ENCODE measurements at places on chromosomes 2 and 18. TPM values are rescaled to one million over a fixed set of nuclear protein-coding genes. Genes with fewer than 3 reads are reported as not detected.

The FOSL2 gene
- total RNA-seq, result 120 TPM

The ARHGAP15 gene
- 7.1 TPM for total RNA-seq

The E2F6 gene
- total RNA-seq, result 18.0 TPM

The PRPF40A gene
- total RNA-seq, result 55.4 TPM

The GLI2 gene
- total RNA-seq, result 7.1 TPM

The COL6A3 gene
- 205 TPM for total RNA-seq

DNA sequence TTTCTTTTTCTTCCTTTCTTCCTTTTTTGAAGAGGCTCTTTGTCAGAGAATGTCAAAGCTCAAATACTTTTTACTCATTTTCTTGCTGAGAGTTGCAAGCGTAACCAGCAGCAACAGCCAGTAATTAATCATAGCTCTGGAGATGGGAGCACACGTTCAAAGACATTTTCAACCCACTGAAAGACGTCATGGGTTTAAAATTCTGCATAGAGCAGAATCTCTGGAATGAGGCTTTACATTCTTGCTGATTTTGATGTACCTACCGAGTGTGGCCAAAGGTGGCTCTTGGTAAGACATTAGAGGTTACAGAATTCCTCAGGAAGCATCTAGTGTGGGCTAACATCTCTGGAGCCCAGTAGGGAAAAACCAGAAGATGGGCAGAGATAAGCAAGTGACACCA, 292.5 kb downstream of the MTX2 start:
- no peak overlapping the region for H3K4me3 ChIP-seq
- DNase-seq, result no peak
- H3K27ac ChIP-seq, result no peak overlapping the region
- H3K36me3 ChIP-seq, result no peaks in the 10 kb centered on the region
- no peaks in the 10 kb centered on the region for H3K4me1 ChIP-seq
- no peaks in the 10 kb centered on the region for H3K27me3 ChIP-seq

DNA sequence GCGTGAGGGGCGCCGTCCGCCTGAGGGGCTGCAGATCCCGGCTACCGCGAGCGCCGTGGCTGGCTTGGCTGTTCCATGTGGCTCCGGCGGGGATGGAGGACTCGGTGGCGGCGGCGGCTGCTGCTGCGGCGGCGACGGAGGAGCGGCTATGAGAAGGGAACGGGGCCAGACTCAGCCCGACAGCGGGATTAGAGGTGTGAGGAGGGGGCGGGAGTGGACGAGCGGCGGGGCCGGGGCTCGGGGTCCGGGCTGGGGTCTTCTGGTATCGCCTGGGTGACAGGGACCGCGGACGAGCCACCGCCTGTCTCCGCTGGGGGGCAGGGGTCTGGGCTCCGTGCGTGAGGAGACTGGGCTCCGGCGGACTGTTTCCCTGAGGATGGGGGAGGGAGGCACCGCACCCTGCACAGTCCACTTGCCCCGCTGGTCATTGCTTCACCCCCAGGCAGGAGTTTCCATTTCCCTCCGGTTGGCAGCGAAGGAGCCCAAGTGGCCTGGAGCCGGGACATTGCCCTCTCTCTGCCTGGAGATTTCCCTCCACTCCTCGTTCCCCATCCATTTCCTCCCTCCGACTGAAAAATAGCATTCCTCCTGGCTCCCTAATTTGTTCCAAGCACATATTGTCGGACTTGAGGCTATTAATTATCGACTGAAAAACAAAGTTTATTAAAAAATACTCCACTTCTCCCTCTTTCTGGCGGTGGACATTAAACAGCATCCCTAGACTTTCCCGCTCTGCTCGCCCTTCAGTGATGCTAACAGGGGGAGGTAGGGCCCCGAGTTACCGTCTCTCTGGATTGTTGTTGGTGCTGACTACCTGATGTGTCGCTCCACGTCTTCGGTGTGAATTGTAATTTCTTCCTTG, 577 bp downstream of the EHBP1 start:
- no peak for DNase-seq
- no peaks in the 10 kb centered on the region for H3K27me3 ChIP-seq
- no peaks in the 10 kb centered on the region for H3K36me3 ChIP-seq
- peak overlapping the region; percentile 91 for H3K4me3 ChIP-seq
- H3K27ac ChIP-seq, result peak overlapping the region; percentile 98

DNA sequence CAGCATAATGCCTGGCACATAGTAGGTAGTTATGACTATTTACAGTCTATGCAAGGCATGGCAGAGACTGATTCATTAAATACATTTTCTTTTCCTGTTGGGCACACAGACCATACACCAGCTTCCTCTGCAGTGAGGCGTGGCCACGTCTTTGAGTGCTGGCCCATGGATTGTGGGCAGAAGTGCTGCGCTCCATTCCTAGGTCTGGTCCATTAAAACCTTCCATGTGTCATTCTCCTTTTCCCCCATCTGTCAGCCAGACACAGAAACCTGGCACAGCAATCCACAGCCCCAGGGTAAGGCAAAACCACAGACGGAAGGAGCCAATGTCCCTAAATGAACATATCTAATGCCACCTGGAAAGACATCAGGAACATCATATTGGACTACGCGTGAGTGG, 141.9 kb downstream of the TTC32 start:
- peaks cover 53% of the 10 kb centered on the region for H3K4me1 ChIP-seq
- no peaks in the 10 kb centered on the region for H3K36me3 ChIP-seq
- H3K27me3 ChIP-seq, result no peaks in the 10 kb centered on the region

GRCh38 chr2:237209885-237210284, 124.2 kb downstream of the COPS8 start:
- no peak for DNase-seq
- no peaks in the 10 kb centered on the region for H3K36me3 ChIP-seq
- H3K4me1 ChIP-seq, result peaks cover 41% of the 10 kb centered on the region

DNA sequence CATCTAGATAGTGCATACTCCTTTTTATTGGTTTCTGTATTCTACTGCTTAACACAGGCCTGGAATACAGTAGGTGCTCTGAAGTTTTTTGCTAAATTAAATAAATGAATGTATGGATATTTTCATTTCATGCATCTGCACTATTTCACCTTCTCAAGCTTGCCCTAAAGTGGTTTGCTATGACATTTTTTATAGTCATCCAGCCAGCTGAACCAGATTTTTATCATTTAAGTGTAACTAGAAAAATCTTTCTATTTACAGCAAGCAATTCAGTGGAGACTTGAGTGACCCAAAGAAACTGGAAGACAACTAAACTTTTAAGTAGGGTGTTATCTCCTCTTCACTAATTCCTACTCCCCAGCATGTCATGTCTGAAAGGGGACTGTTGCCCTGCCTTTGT, 354.9 kb downstream of the OSR1 start:
- no peaks in the 10 kb centered on the region for H3K4me1 ChIP-seq
- DNase-seq, result no peak
- H3K27me3 ChIP-seq, result no peaks in the 10 kb centered on the region
- H3K27ac ChIP-seq, result no peak overlapping the region

GRCh38 chr2:172172513-172173173, 69.9 kb upstream of the DLX2 start:
- H3K4me3 ChIP-seq, result peak overlapping the region; percentile 56
- DNase-seq, result no peak
- H3K27ac ChIP-seq, result no peak overlapping the region
- no peaks in the 10 kb centered on the region for H3K36me3 ChIP-seq

GRCh38 chr2:204749319-204749718, 204.0 kb downstream of the PARD3B start:
- no peaks in the 10 kb centered on the region for H3K27me3 ChIP-seq
- no peak overlapping the region for H3K27ac ChIP-seq
- H3K36me3 ChIP-seq, result no peaks in the 10 kb centered on the region

GRCh38 chr2:174174741-174175140, 73.6 kb downstream of the OLA1 start:
- no peak overlapping the region for H3K27ac ChIP-seq
- H3K27me3 ChIP-seq, result no peaks in the 10 kb centered on the region
- no peak for DNase-seq
- no peaks in the 10 kb centered on the region for H3K4me1 ChIP-seq

- no peak for DNase-seq
- no peak overlapping the region for H3K27ac ChIP-seq
- peaks cover 8% of the 10 kb centered on the region for H3K36me3 ChIP-seq
- no peak overlapping the region for H3K4me3 ChIP-seq
Measured at GRCh38 chr2:120161190-120161589, 62.0 kb downstream of the TMEM185B start.

- H3K27ac ChIP-seq, result peak overlapping the region; percentile 82
- no peaks in the 10 kb centered on the region for H3K27me3 ChIP-seq
- no peaks in the 10 kb centered on the region for H3K36me3 ChIP-seq
- no peak for DNase-seq
- H3K4me1 ChIP-seq, result peaks cover 62% of the 10 kb centered on the region
- H3K4me3 ChIP-seq, result peak overlapping the region; percentile 83
Measured at GRCh38 chr2:235669269-235669831, 175.5 kb downstream of the AGAP1 start.

- no peaks in the 10 kb centered on the region for H3K36me3 ChIP-seq
- H3K27me3 ChIP-seq, result no peaks in the 10 kb centered on the region
- no peaks in the 10 kb centered on the region for H3K4me1 ChIP-seq
- DNase-seq, result no peak
Measured at GRCh38 chr2:156156580-156156979, 175.9 kb downstream of the NR4A2 start.

DNA sequence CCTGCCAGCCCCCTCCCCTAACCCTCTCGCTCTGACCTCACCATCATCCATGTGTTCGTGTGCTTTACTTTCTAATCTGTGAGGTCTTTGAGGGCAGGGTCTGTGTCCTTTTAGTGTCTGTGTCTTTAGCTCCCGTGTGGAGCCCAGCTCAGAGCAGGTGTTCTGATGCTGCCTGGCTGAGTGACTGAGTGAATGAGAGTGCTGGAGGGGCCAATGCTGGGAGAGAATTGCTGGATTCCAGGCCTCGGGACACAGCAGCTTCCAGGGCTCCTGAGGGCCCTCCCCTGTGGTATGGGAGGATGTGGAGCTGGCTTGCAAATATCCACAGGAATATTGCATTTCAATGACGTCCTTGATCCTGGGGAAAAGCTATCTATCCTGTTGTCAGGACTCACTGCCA, 160.6 kb downstream of the ANKRD30B start:
- H3K4me1 ChIP-seq, result no peaks in the 10 kb centered on the region
- H3K27ac ChIP-seq, result no peak overlapping the region
- no peaks in the 10 kb centered on the region for H3K36me3 ChIP-seq
- no peak overlapping the region for H3K4me3 ChIP-seq

GRCh38 chr2:47177043-47177565, 22.0 kb upstream of the STPG4 start:
- H3K27ac ChIP-seq, result peak overlapping the region; percentile 100
- peak overlapping the region; percentile 87 for H3K4me3 ChIP-seq
- no peaks in the 10 kb centered on the region for H3K27me3 ChIP-seq
- no peaks in the 10 kb centered on the region for H3K36me3 ChIP-seq
- DNase-seq, result no peak

- no peaks in the 10 kb centered on the region for H3K27me3 ChIP-seq
- no peaks in the 10 kb centered on the region for H3K4me1 ChIP-seq
- H3K4me3 ChIP-seq, result no peak overlapping the region
Measured at GRCh38 chr18:40546875-40547274, 1408.2 kb upstream of the PIK3C3 start.

DNA sequence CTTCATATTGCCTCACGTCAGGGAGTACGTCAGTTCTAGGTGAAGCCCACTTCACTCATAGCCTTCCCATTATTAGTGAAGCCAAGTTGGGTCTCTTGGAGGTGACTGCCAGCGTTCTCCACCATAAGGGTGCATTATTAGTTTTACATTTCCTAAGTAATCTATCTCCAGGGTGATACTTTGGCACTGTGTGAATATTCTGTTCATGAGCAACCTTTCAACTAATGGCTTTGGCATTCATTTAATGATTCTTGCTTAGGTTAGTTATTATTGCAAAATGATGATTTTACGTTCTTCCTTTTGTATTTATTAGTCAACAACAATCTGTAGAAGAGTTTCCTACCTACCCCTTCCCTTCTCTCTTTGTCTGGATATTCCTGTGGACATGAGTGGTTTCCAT, 97.5 kb downstream of the MAP4K4 start:
- peaks cover 35% of the 10 kb centered on the region for H3K4me1 ChIP-seq
- no peak overlapping the region for H3K27ac ChIP-seq
- peak; percentile 19 for DNase-seq
- H3K4me3 ChIP-seq, result no peak overlapping the region
- no peaks in the 10 kb centered on the region for H3K27me3 ChIP-seq
- H3K36me3 ChIP-seq, result no peaks in the 10 kb centered on the region

DNA sequence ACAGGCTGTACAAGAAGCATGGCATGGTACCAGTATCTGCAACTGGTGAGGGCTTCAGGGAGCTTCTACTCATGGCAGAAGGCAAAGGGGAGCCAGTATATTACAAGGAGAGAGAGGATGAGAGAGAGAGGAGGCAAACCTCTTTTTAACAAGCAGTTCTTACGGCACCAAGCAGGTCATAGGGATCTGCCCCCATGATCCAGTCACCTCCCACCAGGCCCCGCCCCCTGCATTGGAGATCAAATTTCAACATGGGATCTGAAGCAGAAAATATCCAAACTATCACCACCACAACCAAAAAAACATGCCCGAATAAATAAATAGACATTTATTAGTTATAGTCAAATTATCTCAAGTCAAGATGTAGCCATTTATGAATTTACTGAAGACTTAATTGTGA, 14.5 kb upstream of the SLC35F5 start:
- no peak overlapping the region for H3K27ac ChIP-seq
- no peaks in the 10 kb centered on the region for H3K4me1 ChIP-seq
- no peaks in the 10 kb centered on the region for H3K36me3 ChIP-seq
- no peak overlapping the region for H3K4me3 ChIP-seq
- no peak for DNase-seq

DNA sequence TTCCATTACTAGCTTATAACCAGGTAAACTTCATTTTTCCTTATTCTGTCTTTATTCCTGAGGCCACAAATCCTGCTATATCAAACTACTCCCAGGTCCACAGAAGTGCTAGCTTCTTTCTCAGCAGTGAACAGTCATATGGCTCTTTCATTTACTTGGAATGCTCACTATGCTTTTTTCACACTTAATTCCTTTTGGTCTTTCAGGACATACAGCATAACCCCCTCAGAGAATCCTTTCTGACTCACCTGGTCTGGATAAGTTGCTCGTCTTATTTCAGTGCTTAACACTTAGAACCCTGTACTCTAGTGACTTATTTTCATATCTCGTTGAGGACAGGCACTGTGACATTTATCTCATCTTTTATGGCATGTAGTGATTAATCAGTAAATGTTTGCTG, 325.0 kb upstream of the UBE2E3 start:
- no peak for DNase-seq
- no peaks in the 10 kb centered on the region for H3K27me3 ChIP-seq
- no peak overlapping the region for H3K4me3 ChIP-seq
- no peaks in the 10 kb centered on the region for H3K36me3 ChIP-seq
- no peaks in the 10 kb centered on the region for H3K4me1 ChIP-seq

DNA sequence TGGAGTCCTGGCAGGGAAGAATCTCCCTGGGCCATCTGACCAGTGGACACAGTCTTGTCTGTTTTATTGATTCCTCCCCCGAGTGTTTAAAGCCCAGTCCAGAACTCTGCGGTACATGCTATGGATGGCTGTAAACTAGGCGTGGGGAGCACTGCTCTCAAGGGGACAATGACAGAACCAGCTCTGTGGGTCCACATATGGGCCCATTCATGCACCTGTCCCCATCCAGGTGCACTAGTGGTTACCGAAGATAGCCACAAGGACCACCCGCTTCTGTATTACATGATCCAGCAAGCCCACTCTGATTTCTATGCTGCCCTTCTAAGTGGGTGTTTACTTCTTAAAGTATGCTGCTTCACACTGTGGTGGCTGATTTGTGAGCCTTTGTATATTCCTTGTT, 21.0 kb downstream of the CHST10 start:
- no peak overlapping the region for H3K27ac ChIP-seq
- H3K4me3 ChIP-seq, result no peak overlapping the region
- H3K4me1 ChIP-seq, result peaks cover 12% of the 10 kb centered on the region
- peak; percentile 55 for DNase-seq
- peaks cover 88% of the 10 kb centered on the region for H3K36me3 ChIP-seq

Measured in esophagus muscularis mucosa (tissue), 4 donors.